ENCODE measurements at places on chromosomes 2 and 18.

- DNase-seq = peak; percentile 84
Observed at GRCh38 chr2:159614534-159615366, 1.6 kb downstream of the BAZ2B start.

- no peak for DNase-seq
Observed at GRCh38 chr2:76812156-76812555, 710.0 kb downstream of the LRRTM4 start.

- no peak for DNase-seq
Observed at GRCh38 chr2:156031121-156031520, 301.4 kb downstream of the NR4A2 start.

DNA sequence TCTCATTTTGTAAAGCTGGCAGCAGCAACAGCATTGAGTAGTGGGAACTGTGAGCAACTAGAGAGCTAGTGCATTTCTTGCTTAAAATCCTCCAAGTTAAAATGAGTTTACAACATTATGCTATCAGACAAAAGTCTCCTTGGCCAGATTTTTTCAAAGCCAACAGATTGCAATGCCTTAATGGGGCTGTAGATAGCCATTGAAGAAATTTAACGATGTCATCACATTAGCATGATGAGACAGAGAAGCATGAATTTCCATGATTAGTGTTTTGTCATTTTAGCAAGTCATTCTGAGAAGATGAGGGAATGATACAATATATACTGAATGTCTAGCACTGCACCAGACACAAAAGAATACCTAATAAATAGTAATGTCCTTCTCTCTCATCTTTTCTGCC lies 307.5 kb upstream of the REG3G start:
- no peak for DNase-seq

DNA sequence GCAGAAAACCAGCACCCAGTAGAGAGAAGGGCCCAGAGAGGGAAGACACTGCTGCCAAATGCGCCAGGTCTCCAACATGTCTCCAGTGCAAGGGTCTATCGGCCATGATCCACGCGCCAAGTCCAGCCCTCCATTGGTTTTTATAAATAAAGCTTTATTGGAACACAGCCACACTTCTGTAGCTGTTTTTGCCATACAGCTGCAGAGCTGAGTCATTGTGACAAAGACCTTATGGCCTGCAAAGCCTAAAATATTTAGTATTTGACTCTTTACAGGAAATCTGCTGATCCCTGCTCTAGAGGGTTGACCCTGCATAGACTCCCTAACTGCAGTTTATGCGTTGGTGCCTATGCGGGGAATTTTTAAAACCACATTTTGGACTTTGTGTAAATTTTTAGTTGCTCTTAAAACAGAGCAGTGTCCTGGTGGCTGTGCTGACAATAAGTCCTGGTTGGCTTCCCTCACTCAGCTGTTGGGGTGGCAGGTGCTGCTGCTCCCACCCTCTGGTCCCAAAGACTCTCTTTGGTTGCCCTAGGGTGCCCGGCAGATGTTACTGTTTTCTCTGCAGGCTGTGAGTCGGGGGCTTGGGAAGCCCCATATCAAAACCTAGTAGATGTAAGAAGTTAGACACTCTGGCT lies 154.9 kb downstream of the CTIF start:
- DNase-seq = peak; percentile 75

GRCh38 chr2:109166811-109167210 lies 37.8 kb downstream of the SH3RF3 start:
- DNase-seq = no peak

All from MV-4-11 (cell line).